Cortex of kidney (tissue), 1 donor: ENCODE measurements at places on chromosomes 1 and 21.

GRCh38 chr21:38438462-38438893 is 59.8 kb downstream of the ERG start:
- DNase-seq = no peak

DNA sequence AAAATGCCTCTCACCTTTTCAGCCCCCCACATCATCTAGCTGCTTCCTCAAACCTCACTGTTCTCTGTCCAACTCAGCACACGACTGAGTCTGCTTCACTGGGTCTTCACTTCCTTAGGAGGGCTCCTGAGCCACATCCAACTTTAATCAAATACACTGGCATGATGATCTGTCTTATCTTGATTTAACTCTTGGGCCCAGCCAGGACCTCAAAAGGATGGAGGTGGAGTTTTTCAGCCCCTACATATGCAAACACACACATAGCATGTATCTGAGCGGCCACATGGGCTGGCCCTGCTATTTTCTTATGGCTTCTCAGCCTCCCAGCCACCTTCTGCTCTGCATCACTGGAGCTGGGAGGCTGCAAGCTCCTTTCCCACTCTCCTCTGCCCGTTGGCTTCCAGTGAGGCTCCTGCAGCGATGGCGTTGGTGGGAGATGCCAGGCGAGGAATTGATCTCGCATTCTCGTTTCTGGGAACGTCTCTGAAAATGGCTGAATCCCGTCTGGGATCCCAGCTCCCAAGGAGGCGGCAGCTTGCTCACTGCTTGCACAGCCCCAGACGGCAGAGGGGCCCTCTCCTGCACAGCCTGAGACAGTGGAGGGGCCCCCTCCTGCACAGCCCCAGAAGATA is 1.8 kb upstream of the PRXL2B start:
- no peak for DNase-seq

GRCh38 chr21:41803316-41803715 is 36.5 kb upstream of the RIPK4 start:
- DNase-seq = no peak

- DNase-seq = no peak
Observed at GRCh38 chr1:19835578-19835977, 20.5 kb upstream of the RNF186 start.

DNA sequence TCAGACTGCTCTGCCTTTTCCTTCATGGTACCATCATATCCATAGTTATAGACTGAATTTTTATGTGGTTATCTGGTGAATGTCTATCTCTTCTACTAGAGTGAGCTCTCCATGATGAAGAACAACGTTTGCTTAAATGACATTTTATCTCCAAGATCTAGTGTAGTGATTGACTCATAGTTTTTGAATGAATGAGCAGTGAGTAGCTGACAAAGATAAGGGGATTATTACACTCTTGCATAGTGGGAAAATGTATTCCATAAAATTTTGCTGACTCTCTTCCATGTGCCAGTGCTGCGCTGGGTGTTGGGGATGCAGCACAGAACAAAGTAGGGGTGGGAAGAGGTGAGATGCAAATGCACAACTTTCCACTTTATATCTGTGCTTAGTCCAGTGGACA is 147.7 kb downstream of the TGFB2 start:
- no peak for DNase-seq

- no peak for DNase-seq
Observed at GRCh38 chr1:2943686-2944260, 77.5 kb upstream of the ACTRT2 start.

DNA sequence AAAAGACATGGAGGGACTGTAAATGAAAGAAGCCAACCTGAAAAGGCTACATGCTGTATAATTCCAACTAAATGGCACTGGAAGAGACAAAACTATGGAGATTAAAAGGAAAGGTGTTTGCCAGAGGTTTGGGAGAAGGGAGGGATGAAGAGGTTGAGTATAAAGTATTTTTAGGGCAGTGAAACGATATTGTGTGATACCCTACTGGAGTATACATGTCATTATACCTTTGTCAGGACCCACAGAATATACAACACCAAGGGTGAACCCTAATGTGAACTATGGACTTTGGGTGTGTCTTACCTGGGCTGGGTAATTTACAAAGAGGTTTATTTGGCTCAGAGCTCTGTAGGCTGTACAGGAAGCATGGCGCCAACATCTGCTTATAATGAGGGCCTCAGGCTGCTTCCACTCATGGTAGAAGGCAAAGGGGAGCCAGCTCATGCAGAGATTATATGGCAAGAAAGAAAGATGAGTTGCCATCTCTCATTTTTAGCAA is 73.4 kb downstream of the CD2 start:
- DNase-seq = no peak

- no peak for DNase-seq
Observed at GRCh38 chr1:47532921-47533792, 95.3 kb downstream of the FOXD2 start.

DNA sequence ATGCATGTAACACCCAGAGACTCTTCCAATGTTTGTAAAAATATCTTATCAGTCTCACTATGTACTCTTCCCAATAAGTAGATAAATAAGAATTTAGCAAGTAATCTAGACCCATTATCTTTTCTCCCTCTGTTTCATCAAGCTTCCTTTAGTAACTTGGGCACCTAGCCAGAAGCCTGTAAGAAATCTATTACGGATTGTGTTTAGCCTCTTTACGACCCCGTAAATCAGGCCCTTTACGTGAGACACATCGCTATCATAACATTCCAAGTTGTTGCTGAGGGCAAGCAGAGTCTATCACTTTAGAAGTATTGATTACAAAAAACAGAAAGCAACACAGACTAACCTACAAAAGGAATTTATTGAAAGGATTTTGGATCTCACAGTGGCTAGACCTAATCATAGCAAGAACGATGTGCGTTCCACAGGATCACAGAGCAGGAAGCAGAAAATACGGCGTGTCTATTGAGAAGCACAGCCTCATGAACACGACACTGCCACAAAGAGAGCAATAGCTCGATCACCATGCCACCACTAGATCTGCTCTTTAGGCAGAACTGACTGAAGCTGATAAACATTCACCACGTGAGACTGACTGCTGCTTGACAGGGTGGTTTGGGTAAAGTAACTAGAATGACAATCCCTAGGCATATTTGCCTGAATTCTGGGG is 922.1 kb downstream of the AMY1C start:
- no peak for DNase-seq

DNA sequence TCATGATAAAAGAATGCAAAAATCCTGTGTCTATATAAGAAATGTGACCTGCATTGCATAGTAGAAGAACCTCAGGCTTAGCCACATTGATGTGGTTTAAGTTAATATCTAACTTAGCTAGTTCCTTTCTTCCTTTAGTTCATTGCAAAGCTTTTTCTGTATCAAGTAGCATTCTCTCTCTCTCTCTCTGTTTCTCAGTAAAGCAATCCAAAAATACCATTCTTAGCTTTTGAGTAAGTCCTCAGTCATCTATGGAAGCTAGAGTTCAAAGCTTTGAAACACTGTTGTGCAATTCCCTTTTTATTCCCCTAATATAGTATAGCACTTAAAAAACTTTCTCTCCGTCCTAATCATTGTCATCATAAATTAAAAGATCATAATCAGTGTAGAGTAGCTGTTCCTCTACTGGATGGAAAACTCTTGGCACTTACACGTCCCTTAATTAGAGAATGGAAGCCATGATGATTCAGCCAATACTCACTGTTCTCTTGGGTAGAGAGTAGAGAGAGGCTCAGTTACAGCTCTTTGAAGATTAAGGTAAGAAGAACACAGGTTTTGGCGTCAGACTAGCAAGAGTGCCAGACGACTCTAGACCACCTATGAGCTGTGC is 350.3 kb upstream of the LYPLAL1 start:
- DNase-seq = no peak

DNA sequence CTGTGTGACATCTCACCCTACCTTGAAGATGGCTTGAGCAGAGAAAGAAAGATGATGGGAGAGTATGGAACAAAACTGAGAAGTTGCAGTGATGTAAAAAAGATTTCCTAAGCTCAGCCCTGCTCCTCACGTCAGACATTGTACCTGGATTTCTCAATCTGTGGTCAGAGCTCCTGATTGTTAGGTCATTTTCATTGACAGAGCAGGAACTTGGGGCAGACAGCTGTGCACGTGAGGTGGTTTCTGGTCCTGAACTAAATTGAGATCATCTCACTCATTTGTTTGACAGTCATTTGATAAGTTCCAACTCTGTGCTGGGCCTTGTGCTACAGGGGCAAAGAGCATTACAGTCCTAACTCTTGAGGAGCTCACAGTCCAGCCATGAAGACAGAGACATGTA is 10.2 kb downstream of the TRAF3IP3 start:
- no peak for DNase-seq

DNA sequence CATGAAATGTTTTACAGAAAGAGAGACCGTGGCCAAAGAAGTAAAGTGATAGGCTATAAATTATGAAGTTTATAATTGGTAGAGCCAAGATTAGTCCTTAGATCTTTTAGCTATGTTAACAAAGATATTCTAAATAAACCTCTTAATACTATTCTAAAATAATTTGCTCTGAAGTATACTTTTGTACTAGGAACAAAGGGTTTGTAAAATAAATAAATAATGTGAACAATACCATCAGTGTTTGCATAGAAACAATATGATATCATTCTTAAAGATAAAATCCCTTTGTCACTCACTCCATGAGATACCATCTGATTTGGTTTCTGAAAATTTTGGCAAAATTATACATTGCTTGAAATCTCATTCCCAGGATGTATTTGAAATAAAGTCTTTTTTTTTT is 107.6 kb upstream of the UBE2U start:
- DNase-seq = no peak

DNA sequence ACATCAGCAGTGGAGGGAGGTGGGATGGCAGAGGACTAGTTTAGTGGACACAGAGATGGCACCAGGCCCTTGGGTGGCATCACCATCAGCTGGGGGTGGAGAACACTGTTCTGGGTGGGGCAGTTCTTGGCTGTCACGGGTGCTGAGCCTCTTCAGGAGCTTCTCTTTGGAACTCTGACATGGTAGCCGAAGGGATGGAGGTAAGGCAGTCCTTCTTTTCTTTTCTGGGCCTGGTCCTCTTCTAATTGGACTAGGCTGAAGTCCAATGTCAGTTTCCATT is 8.3 kb upstream of the MEF2D start:
- no peak for DNase-seq

DNA sequence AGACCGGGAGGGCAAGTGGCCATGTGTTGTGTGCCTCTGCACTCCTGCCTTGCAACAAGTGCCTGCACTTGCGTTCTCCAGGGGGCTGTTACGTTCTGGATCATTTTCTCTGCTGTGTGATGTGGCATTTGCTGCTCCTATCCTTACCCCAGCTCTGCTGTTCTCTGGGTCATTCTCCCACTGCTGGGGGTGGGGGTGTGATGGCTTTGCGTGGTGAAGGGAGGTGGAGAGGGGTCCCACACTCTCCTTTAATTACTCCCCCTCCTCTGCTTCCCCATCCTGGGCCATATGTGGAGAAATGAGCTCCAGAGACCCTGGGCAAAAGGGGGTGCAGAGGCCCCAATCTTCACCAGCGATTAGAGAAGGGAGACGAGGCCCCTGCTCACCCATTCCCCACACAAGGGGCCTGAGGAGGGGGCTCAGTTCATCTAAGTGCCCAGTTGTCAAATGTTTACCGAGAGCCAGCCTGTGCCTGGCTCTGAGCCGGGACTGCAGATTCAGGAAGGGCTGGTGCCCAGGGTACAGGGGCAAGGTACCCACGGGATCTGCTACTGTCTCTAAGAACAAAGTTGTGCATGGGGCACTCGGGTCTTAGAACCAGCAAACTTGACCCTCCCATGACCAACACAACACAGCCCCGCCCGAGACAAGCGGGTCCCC is 355.4 kb downstream of the PTPRU start:
- no peak for DNase-seq

DNA sequence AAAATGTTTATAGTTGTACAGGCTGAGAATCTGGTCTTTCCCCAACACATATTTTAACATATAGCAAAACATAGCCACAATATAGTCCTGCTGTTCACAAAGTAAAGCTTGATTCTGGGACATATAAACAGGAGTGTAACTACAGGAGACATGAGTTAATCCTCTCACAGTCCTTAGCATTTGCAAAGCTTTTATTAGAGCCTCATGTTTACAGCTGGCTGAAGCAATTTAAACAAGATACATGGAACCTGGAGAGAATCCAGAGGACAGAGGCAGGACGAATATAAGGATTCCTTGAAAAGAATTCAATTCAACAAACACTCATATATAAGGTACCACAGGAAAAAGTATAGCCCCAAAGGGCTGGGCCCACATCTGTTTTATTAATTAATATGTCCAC is 163.4 kb downstream of the ADGRL4 start:
- no peak for DNase-seq

DNA sequence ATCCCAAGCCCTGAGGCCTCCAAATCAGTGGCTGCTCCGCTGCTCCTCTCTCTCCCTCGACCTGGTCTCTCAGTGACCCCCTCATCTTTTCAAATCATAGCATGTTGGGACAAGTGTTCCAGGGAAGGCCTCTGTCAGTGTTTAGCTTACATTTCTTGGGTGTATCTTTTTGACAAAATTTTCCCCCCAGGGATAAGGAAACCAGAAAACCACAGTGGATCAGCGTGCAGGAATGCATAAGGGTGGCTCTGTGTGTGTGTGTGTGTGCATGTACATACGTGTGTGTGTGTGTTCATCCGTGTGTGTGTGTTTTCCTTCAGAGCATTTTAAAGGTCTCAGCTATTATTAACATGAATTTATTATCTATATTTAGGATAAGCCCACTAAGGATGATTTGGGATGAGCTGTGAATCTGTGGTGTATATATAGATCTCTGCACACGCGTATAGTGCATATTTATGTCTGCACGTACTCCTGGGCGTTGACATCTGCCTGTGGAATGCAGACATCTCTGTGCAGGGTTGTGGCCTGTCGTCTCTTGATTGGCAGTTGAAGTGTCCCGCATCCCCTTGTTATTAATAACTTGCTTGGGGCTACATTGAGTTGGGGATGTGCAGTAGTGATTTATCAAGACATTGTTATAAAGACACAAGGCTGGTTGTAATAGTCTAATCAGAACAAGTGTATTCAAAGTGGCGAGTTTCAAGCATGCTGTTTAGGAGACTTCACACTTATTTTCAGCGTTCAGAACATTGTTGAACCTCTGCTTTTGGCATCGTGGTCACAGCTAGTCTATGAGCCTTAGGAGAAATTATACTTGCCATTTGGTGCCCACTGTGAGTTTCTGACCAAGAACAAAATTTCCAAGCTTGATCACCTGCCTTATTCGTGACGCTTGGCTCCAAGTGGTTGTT is 55.6 kb downstream of the GALNT2 start:
- DNase-seq = no peak

DNA sequence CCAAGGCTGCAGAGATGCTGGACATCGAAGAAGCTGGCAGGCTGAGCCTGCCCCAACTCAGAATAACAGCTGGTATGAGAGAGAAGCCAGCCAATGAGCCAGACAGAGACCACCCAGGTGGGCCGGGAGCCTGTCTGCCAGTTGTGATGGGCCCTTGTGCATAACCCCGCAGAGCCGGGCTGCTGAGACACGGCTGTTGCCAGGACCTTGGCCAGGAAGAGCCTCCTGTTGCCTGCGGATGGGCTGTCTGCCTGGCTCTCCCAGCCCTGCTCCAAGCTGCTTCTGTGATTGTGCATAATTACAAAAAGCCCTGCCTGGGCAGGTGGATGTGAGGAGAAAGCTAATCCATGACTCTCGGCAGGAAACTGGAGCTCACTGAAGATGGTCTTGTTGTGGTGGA is 126.5 kb downstream of the CAPN8 start:
- no peak for DNase-seq
